ENCODE measurements at places on chromosomes 3 and 15.

DNA sequence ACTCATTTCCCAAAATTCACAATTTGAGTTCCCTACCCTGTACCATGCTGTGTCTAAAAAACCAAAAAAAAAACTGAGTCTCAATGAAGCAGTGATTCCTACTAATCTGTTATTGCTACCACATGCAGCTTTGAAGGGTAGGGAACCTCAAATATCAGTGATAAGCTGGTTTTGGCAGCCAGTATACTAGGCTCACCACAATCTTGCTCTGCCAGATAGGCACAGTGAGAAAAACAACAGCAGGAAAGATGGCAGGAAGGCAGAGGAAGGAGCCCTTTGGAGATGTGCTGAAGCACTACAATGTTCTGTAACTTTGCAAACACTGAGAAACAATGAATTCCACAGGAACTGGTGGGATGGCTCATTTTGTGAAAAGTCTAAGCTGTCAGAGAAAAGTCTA is 96.9 kb upstream of the UBP1 start:
- DNase-seq, result no peak

- DNase-seq, result no peak
Measured at GRCh38 chr3:17793542-17794195, 51.2 kb upstream of the TBC1D5 start.

GRCh38 chr15:74402873-74403587 is 30.7 kb downstream of the SEMA7A start:
- no peak for DNase-seq

DNA sequence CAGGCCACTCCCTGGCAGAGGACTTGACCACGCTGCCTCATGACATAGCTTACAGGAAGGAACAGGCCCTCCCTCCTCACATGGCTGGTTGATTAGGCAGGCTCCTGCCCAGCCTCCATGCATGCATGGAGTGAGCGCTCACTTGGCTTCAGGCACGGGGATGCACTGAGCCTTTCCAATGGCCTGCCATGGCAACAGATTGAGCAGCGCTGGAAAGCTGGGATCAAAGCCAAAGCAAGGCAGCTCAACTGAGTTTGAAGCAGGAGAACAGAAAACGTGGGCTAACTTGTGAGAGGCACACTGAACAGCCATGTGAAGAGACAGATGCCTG is 5.9 kb upstream of the GRAMD2A start:
- peak; percentile 22 for DNase-seq

GRCh38 chr15:51162865-51163762 is 68.4 kb upstream of the TNFAIP8L3 start:
- no peak for DNase-seq

- peak; percentile 72 for DNase-seq
Measured at GRCh38 chr15:73621286-73621826, 11.8 kb downstream of the NPTN start.

- no peak for DNase-seq
Measured at GRCh38 chr15:72042865-72043264, 75.1 kb downstream of the MYO9A start.

GRCh38 chr15:27763514-27763913 is 335.6 kb downstream of the OCA2 start:
- DNase-seq, result no peak

DNA sequence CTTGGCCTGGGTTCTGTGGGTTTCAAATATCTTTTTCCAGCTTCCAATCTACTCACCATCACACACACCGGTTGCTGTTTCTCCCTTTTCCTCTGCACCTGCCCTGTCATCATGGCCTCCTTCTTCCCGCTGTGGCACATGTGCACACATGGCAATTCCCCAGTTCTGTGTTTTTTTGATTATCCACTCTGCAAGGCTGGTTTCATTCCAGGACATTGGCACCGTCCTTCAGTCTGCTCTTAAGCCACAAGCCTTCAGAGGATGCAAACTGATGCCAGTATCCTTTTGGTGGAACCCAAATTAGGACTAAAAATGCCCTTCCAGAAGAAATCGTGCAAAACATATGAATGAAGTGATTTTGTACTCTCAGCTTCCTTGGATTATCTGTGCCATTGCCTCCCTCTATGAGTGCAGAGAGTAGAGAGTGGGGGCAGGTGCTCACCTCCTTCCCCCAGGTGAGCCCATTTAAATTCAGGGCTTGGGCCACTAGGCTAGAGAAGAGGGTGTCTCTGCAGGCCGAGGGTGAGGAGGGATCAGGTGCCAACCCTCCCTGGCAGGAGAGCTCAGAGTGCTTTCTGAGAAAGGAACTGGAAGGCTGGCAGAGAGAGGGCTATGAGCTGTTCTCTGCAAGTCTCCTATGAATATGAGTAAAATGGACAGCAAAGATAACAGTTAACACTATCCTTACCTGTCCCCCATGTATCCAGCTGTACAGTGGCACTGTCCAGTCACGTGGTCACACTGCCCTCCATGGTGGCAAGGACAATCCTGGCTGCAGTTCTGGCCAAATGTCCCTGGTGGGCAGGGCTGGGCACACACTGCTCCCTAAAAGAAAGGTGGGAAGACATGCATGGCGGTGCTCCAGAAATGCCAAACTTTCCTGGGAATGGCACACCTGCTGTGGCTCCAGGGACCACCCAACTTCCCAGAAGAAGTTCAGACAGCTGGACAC is 100.8 kb downstream of the RAB11A start:
- DNase-seq, result no peak

GRCh38 chr3:195081242-195081963 is 189.6 kb downstream of the XXYLT1 start:
- DNase-seq, result no peak

GRCh38 chr3:109685084-109686079 is 348.0 kb upstream of the DPPA4 start:
- peak; percentile 6 for DNase-seq

DNA sequence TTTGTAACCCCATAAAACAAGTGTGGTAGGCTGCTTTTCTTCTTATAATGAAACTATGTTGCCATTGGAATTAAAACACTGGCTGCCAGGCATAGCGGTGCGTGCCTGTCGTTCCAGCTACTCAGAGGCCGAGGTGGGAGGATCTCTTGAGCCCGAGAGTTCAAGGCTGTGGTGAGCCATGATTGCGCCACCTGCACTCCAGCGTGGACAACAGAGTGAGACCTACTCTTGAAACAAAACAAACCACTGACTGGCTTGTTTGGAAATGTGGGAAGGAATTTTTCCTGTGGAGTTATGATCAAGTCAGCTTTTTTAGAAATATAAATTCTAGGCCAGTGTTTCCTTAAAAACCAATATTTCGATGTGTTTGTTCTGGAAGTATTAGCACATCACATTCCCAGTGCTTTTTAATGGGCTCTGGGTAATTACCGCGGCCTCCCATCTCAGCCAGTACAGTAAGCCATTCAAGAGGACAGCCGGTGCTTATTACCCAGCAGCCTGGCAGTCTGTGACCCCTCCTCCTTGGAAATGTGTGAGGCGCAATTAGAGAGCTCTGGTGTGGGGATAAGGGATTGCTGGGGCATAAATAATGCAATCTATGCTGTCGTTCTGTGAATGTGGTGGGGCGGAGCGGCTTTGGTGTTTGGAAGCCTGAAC is 58.3 kb upstream of the TRAK1 start:
- DNase-seq, result no peak

DNA sequence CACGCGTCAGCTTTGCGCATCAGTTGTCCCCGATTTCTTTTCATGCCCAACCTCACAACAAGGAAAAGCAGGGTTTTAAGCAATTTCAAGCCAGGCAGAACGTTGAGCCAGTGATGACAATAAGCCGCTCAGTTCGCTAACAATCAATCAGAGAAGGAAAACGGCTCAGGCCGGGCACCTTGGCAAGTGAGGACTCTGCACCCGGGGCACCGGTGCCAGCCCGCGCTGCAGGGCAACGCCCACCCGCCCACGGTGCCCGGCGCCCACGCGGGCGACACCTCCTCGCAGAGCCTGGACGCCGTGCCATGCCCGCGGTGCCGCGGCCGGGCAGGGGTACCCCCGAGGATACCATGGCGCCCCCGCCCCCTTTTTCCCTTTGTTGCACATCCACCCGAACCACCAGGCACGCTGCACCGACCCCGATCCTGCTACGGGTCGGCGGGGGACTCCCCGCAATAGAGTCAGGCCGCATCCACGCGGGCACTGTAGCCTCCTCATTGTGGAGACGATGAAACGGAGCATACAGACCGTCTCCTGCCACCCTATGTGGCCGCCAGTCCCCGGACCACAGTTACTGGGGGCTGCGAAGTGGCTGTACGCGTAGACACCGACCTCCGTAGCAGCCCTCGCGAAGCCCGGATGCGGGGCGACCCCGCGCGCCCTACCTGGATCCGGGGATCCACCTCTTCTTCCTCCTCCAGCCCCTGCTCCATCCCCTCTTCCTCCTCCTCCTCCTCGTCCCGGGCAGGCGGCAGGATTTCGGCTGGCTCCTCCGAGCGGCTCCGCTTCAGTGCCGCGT is 581 bp downstream of the SH3BP5 start:
- DNase-seq, result no peak

DNA sequence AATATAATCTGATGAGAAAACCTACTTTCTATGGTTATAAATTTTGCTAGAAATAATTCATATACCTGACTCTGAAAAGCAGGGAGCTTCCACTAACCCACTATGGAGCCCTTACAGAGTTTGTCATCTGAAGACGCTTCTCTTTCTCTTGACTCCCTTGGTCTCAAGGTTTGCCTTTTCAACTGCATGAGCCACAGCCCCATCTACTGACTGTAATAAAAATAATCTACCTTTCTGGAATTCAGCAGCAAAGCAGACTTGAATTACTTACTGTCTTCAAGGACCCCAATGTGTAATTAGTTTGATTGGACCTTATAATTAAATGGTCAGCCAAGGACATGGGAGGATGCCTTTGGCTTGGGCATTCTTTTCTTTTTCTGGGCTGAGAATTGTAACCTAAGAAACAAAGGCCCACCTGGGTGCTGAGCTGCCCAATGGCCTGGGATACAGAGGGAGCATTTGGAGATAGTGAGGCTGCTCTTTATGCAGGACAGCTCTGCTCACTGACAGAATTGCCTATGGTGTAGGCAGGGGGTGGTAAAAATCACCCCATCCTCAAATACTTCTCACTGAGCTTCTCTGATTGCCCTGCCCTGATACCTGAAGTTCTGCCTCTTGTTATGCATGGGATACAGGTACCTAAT is 178.6 kb upstream of the TRIM42 start:
- DNase-seq, result no peak

DNA sequence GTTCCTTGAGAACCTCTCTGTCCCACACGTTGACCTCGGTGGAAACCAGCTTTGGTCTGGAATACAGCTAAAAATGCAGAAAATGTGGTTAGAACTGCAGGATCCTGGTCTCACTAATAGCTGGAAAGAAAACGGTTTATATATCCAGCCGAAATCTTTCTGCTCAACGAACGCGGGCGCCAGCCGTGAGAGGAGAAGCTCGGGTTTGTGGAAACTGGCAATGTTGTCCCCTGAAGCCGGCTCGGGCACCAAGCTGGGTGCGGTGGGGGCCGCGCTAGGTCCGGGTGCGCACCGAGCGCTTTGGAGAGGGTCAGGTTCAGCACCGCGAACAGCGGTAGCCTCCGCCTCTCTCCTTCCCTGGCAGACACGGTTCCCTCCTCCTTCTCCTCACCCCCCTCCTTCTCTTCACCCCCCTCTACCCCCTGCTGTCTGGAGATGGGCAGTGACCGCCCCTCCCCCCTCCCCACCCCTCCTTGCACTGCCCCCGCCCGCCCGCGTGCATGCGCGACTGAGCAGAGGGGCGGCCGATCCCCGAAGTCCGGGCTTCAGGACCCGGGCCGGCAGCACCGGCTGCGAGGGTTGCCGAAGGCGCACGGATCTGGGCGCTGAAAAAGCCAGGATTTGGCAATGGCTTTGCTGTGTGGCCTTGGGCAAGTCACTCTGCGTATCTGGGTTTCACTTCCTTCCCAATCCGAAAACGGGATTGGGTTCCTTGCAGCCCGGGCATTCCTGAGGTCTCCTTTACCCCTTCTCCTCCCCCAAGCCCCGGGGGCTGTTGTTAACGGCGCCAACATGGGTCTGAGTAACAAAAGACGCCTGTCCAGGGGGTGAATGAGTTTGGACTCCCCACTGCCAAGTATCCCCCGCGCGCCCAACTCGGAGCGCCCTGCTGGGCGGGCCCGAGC is at the start of gene SKOR1:
TSS of gene SKOR1 (plus strand) at position 534 of the 905 bp plus-strand sequence. CDS start at position 628, 94 bp downstream.
- DNase-seq, result no peak

DNA sequence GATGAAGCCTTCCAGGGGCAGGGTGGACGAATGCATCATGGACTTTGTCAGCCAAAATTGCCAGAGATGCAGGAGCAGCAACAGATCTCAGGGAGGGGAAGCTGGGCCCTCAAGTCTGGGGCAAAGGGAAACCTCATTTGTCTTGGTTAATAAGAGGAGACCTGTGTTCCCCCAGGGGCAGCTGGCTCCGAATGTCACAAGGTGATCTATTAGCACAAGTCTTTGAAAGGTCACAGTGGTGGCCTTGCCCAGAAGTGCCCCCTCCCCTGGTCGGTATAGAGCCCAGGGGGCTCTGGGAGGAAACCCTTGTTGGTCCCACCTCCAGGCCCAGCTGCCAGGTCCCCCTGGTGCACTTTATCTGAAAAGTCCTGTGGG is 46.2 kb downstream of the ABTB1 start:
- no peak for DNase-seq

- no peak for DNase-seq
Measured at GRCh38 chr3:89113344-89113743, 5.9 kb downstream of the EPHA3 start.

DNA sequence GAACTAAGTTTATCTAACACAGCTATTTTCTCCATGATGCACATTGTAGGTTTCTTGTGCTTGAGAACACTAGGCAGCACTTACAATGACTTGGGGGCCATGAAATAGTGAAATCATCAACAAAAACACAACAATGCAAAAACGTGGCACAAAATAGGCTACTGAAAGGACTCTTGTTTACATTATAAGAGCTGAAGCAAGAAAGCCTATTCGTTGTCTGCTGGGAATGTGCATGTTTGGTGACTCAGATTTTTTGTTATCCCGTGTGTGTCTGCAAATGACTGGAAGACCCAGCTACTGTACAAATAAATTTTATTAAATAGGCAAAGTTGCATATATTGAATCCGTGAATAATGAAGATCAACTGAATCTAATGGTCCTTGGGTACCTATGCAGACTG is 85.0 kb downstream of the TCF12 start:
- DNase-seq, result no peak

GRCh38 chr3:18018491-18019160 is 276.2 kb upstream of the TBC1D5 start:
- DNase-seq, result no peak

GRCh38 chr3:130569461-130570365 is 52.7 kb downstream of the COL6A6 start:
- no peak for DNase-seq

DNA sequence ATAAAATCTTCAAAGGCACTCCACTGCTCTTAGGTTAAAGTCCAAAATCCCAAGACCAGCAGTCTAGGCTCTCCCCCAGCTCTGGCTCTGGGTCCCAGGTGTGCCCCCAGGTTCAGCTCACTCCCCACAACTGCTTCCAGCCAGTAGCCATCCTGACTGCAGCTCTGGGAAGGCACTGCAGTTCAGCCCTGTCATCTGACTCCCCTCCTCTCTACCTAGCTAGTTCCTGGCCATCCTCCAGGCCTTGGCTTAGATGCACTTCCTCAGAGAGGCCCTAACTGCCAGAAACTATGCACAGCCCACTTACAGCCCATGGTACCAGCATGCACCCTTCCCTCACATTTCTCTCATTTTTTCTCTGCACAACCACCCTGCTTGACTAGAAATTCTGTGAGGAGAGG is 25.5 kb downstream of the TBC1D2B start:
- peak; percentile 63 for DNase-seq

GRCh38 chr3:36814066-36814717 is 49.8 kb upstream of the DCLK3 start:
- DNase-seq, result no peak
